Epithelial cell of proximal tubule (primary cell): ENCODE measurements at places on chromosomes 5 and 9. TPM values are rescaled to one million over a fixed set of nuclear protein-coding genes. Genes with fewer than 3 reads are reported as not detected.

- no peak for DNase-seq
These were observed 231.3 kb downstream of the NPR3 start for GRCh38 chr5:32942225-32942989.

- DNase-seq: no peak
These were observed 15.3 kb downstream of the GPR21 start for GRCh38 chr9:123048748-123049147.

DNA sequence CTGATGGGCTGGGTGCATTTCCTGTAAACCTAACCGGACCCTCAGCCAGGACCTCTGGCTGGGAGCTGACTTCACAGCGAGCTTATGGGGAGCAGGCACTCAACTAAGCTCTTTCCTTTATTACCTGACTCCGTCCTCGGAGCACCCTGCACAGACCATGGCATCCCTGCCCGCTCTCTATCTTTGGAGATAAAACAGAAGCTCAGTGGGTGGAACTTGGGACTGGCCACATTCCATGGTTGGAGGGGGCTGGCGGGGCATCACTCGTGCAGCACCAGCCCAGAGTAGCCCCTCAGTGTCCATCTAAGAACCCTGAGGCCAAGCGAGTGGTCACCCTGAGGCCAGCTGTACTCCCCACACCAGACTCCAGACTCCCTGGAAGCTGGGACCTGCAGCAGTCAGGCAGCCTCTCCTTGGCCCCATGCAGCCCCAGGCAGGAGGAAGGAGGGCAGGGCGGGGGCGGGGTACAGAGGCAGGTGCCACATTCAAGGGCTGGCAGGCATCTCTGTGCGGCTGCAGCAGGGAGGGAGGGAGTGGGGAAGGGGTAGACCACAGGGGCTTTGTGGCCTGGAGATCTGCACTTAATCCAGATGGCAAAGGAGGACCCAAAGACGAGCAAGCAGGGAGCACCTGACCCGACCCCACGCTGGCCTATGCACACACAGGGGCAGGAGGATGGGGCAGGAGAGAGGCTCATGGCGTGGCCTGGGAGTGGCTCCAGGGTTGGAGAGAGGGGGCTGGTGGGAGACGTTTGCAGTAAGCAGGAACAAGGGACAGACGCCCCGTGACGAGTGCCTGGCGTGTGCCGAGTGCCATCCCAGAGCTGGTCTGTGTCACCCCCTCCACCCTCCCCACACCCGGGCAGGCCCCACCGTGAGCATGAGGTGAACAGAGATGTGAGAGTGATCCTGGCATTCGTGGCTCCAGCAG lies 26.1 kb downstream of the GLT6D1 start:
- no peak for DNase-seq

DNA sequence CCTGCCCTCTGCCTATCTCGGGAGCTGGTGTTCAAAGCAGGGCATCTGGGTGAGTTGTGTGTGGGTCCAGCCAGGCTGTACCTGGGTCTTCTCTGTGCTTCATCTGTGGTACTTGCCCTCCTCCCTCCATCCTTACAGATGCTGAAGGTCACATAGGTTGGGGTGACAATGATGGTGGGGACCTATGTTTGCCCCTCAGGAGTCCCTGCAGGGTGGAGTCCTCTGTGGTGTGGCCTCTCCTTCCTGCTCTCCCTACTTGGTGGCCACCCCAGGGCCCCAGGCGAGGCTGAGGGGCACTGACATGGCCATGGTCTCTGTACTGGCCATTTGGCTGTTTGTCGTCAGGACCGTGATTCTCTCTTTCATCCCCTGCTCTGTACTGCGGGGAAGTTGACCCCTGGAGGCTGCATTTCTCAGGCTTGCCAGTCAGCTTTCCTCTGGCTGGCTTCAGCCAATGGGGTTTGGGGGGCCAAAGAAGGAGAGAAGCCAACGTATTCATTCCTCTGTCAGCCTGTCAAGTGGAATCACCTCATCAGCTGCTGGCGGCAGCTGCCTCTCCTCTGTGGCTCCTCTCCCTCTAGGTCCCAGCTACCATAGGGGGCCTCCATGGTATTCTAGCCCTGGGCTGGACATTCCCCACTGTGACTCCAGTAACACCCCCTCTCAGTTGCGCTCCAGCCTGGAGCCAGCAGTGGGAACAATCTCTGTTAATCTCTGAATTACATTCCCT lies 4.6 kb downstream of the DCANP1 start:
- no peak for DNase-seq

DNA sequence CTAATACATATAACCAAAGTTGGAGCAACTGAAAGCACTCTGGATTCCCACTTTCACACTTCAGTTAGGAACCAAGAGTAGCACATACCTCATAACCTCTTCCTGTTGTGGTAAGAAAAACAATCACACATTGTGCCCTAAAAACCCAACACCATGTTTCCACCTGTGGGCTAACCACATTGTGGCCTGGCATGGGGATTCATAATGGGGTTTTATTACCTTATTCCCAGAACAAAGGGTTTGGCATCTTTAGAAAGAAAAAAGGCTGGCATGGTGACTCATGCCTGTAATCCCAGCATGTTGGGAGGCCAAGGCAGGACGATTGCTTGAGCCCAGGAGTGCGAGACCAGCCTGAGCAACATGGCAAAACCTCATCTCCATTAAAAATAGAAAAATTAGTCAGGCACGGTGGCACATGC lies 60.6 kb downstream of the HSD17B3 start:
- peak; percentile 18 for DNase-seq

- DNase-seq: no peak
These were observed 9.9 kb downstream of the PSMD5 start for GRCh38 chr9:120832807-120833206.

DNA sequence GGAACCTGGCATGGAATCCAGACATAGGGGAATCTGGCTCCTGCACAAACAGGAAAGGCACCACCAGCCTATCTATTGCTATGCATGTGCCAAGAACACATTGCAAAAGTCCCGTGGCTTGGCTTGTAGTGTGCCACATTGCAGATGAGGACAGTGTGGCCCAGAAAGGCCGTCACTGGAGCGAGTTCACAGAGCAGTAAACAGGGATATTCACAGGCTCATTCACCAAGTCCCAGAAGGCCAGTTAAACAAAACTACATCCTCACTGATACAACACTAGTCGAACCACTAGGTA lies 39.6 kb upstream of the TRIM32 start:
- DNase-seq: no peak

DNA sequence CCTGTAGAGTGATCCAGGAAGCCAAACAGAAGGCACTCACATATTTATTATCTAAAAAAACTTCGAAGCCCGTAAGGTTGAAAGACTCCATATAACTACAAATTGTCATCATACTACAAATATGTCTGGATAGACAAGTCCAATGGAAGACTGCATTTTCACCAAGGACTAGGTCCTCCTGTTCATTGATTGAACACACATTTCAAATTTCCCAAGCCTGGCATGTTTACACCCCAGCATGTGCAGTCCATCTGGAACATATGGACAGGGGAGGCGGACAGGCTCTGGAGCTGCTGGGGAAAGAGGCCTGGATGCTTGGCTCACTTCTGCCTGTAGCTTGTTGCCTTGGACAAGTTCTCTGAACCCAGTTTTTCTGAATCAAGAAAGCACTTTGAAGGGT lies 378.7 kb downstream of the ENC1 start:
- no peak for DNase-seq

DNA sequence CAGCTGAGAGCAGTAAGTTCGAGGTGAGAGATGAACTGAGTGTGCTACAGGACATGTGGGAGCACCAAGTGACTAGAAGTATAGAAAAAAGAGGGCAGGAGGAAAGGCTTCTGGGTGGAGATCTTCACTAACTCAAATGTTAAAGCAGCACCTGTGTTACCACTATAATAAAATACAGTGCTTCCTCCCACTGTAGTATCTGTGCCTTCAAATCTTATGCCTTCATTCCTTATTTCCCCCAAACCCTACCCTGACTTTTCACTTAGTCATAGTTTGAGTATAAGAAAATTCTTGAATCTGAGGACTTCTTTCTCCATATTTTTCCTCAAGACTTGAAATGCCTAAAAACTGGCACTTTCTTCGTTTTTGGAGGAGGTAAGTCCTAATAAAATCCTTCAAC lies 61.8 kb downstream of the ALDH1A1 start:
- DNase-seq: no peak

- no peak for DNase-seq
These were observed 16.5 kb downstream of the RICTOR start for GRCh38 chr5:39057734-39058133.

GRCh38 chr5:123690821-123691220 lies 178.8 kb downstream of the CSNK1G3 start:
- DNase-seq: peak; percentile 59

GRCh38 chr9:127863191-127863621 lies 8.7 kb upstream of the ENG start:
- DNase-seq: no peak

- no peak for DNase-seq
These were observed 1888.9 kb upstream of the CDH6 start for GRCh38 chr5:29304545-29304944.

DNA sequence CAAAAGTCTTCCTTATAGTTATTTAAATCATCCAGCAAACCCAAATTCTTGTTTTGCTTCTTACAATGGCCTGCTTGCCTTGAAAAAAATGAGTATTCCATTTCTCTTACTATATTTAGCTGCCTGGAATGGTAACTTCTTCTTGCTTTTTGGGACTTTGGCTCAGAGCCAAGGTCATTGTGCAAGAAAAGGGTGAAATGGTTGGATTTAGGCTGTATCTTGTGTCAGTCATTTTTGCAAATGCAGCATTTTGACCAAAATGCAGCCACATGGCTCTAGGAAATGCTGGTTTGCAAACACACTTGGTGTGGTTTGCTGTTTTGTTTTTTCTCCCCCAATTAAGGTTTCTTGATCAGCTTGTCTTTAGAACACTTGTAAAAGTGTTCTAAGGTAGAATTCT lies 133.3 kb upstream of the ELL2 start:
- no peak for DNase-seq

DNA sequence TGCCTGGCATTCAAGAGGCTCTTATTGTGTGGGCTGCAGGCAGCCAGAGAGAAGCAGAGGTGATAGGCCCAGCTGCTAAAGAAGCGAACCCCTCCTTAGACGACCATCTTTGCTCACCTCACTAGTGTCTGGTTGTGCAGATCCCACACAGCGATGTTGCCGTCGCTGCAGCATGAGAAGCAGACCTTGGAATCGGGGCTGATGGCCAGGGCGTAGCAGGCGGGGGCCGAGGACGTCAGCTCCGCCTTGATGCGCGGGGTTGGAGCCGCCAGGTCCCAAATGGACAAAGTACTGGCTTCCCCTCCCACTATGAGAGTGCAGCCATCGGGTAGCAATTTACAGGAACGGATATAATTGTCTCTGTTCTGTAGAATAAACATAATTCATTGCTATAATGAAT lies 98.7 kb downstream of the TLE1 start:
- DNase-seq: no peak

DNA sequence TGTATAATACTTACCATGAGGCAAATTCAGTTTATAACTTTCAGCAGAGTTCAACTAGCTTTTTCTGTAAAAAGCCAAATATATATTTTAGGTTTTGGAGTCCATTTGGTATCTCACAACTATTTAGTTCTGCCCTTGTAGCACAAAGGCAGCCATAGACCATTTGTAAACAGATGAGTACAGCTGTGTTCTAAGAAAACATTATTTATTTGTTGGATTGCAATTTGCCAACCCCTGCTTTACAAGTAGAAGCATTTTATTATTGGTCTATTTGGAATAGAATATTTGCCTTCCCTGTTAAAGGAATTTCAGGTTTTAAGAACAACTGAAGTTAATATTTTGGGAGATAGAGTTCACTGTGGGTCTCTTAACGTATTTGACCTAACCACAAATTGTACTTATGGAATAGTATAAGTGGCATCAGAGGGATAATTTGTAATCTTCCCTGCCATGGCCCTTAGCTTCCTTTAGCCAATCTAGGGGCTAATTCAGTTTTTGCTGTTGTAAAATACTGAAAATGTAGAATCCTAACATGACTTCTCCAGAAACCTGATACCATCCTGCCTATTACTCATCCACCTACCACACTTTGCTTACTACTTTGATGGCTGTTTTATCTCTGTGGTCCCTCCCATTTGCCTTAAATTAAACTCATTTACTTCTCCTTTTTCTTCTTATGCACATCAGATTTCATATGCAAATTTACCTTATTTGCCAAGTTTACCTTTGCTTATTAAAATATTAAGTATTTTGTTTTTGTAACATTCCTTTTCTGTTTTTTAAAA lies 109.2 kb downstream of the DMXL1 start:
- DNase-seq: no peak

DNA sequence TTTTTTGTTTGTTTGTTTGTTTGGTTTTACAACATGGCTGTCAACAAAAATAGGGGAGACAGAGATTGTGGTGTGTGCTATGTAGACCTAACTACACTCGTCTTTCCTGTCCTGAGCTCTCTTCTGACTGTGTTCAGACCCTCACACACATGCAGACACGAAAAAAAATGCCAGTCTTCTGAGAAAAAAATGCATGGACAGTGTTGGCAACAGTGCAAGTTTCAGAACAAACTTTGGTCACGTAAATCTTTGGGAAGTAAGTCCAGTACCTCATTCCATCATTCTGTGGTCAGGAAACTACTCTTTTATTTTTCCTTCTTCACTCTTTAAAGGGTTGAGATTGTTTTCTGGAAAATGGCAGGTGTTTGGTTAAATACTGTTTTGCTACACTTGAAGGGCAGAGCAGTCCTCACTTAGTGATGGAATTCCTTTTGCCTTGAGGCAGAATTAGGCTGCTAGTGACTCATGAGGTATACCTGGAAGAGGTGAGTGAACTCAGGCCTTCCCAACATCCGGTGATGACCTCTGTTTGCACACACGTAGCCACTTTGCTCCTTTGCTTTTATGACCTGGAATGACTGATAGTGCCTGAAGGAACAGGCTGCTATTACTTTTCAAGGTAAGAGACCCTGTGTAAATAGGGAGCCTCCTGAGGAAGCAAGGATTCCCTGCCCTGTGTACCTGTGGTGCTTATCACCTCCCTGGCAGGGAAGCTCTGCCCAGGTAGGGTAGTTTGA lies 81.6 kb upstream of the TNFAIP8 start:
- DNase-seq: no peak

- no peak for DNase-seq
These were observed 381.4 kb downstream of the GADD45G start for GRCh38 chr9:89986190-89986589.

GRCh38 chr9:121634329-121635261 lies 16.8 kb upstream of the DAB2IP start:
- no peak for DNase-seq

Gene FOXD4L3
- total RNA-seq: not detected in 2 replicates

Gene TMEM174
- total RNA-seq: not detected in 2 replicates

Gene PCDH12
- total RNA-seq: under 0.01 TPM in 2 replicates

Gene SPINK4
- total RNA-seq: not detected in 2 replicates

Gene EQTN
- not detected in 2 replicates for total RNA-seq

Gene BARX1
- total RNA-seq: not detected in 2 replicates

Gene LMNB1
- 112 and 163 TPM in 2 replicates for total RNA-seq

Gene PDZD2
- 1.8 and 8.4 TPM in 2 replicates for total RNA-seq
